Foreskin keratinocyte (primary cell): ENCODE measurements at places on chromosomes 7 and 10.

- DNase-seq: peak; percentile 75
Observed at GRCh38 chr7:133633055-133633454, 380.2 kb downstream of the EXOC4 start.

DNA sequence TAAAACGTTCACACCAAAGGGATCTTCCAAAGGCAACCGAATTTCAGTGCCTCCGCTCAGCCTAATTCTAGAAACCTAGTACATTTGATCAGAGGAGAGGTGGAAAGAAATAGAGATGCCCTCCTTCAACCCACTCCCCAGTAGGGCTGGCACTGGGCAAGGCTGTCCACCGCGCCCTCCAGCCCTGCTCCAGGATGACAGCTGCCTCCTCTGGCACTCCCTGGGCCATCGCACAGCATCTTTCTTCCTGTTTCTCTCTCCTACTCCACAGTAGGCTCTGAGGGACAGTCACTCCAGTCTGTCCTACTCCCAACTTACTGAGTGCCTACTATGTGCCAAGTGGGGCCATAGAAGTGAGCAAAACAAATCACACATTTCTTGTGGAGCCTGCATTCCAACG is 226.2 kb downstream of the SKIDA1 start:
- DNase-seq: no peak

DNA sequence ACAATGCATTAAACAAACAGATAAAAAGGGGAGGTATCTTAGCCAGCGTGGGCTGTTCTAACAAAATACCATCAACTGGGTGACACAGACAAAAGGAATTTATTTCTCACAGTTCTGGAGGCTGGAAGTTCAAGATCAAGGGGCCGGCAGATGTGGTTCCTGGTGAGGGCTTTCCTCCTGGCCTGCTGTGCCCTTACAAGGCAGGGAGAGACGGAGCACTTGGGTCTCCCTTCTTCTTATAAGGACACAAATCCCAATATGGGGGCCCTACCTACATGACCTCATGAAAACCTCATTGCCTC is 281.6 kb upstream of the KLF14 start:
- peak; percentile 43 for DNase-seq

DNA sequence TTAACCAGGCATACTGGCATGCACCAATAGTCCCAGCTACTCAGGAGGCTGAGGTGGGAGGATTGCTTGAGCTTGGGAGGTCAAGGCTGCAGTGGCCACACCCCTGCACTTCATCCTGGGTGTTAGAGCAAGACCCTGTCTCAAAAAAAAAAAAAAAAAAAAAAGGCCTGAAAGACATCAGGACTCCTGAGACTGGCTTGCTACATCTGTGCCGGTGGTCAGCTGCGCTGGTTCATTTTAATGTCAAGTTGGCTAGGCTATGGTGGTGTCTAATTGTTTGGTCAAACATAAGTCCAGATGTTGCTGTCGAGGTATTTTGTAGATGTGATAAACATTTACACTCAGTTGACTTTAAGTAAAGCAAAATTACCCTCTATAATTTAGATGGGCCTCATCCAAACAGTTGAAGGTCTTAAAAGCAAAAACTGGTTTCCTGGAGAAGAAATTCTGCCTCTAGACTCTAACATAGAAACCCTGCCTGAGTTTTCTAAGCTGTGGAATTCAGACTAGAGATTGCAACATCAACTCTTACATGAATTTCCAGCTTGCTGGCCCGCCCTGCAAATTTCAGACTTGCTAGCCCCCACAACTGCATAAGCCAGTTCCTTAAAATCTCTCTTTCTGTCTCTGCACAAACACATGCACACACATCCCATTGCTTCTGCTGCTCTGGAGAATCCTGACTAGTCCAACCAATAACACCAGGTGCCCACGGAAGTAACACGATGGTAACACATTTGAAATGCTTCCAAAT is 18.2 kb downstream of the MYOF start:
- DNase-seq: no peak

DNA sequence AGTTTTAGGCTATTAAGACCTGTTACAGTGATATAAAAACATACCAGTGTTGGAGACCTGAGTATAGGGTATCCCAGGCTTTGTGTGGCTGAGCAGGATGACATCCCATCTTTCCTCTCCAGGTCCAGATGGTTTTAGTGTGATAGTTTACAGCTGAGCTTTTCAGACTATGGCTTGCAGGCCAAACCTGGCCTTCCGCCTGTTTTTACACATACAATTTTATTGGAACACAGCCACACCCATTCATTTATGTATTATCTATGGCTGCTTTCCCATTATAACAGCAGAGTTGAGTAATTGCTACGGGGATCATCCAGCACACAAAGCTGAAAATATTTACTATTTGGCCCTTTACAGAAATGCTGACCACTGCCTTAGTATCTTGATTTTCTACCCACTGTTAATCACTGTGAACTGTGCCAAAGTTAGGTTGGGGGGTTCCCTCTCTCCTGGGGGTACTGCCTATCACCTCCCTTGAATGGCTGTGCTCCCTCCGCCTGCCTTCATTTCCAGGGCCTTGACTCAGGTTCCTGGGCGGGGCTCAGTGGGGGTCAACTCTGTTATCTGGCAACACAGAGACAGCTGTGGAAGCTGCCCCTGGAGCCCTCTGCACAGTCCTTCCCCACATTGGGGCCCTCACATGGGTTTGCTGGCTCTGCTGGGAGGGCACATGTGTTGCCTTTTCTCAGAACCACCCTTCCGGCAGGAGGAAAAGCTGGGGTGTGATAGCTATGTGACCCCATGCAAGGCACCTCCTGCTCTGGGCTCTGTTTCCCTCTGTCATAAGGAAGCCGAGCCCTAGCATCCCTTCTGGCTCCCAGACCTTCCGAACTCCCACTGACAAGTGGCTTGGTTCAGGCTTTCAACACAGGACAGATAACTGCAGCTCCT is 40.3 kb upstream of the SH2D4B start:
- DNase-seq: no peak

GRCh38 chr10:86779220-86780017 is 23.0 kb downstream of the BMPR1A start:
- DNase-seq: no peak
